ENCODE measurements at places on chromosomes 11 and 22. TPM values are rescaled to one million over a fixed set of nuclear protein-coding genes. Genes with fewer than 3 reads are reported as not detected.

The IFITM5 gene
- total RNA-seq, result not detected

The COMT gene
- 146 TPM for total RNA-seq

The ACO2 gene
- total RNA-seq, result 66.5 TPM

The CAPRIN1 gene
- 154 TPM for total RNA-seq

DNA sequence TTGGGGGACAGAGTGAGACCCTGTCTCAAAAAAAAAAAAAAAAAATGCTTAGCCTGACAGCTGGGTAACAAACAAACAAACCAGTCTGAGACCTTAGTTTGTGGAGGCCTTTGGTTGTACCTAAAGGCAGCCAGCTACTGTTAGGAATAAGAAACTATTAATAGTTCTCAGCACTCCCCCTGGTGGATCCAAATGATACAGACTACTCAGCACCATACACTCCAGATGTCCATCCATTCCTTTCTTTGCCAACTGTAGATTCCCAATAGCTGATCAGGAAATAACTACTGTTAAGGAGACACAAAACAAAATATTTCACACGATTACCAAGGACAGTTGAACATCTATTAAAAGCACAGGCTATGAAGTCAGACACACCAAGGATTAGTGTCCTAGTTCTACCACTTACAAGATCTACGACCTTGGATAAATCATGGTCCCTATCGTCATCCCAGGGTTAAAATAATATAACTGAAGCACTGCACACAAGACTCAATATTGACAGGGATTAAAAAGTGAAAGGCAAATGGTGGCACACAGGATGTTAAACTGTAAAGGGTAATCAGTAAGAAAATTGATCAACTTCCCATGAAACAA lies 17.2 kb downstream of the CLDN25 start:
- ATAC-seq, result peak; percentile 86

GRCh38 chr11:130219148-130219547 lies 59.6 kb downstream of the ST14 start:
- ATAC-seq, result no peak

GRCh38 chr22:31276426-31277167 lies 15.7 kb downstream of the PIK3IP1 start:
- no peak for ATAC-seq

DNA sequence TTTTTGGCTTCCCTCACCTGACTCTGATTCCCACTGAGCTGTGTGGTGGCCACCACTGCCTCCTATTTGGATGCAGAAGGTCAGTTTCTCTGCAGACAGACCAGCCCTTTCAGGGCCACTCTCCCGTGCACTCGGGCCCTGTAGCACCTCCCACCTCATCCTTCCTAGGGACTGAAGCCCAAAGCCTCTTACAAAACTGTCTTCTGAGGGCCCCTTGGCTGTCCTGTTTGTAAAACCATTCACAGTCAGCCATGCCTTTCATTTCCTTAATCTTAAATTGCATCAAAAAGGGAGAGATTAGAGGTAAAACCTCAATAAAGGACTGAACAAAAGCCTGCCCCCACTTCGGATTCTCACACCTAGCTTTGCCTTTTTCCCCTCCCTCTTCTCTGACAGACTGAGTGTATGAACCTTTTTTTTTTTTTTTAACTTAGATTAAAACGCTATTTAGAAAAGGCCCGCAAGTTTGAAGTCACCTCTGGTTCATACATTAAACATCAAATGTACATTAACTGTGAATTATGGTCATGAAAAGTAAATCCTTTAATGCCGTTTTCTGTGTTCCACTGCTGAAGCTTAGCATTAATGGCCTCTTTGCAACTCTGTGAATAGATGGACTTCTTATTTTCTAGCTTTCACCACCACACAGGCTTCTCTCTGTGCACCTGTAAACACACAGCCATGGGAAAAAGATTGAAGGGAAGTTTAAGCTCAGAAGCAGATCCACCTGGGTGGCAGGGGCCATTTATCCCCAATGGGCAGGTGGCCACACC lies 247.2 kb upstream of the CADM1 start:
- ATAC-seq, result no peak

GRCh38 chr11:21421711-21422329 lies 752.4 kb downstream of the NELL1 start:
- no peak for ATAC-seq

- no peak for ATAC-seq
Observed at GRCh38 chr11:7414973-7415817, 70.1 kb upstream of the OLFML1 start.

GRCh38 chr11:17927681-17928343 lies 85.0 kb downstream of the SERGEF start:
- no peak for ATAC-seq

DNA sequence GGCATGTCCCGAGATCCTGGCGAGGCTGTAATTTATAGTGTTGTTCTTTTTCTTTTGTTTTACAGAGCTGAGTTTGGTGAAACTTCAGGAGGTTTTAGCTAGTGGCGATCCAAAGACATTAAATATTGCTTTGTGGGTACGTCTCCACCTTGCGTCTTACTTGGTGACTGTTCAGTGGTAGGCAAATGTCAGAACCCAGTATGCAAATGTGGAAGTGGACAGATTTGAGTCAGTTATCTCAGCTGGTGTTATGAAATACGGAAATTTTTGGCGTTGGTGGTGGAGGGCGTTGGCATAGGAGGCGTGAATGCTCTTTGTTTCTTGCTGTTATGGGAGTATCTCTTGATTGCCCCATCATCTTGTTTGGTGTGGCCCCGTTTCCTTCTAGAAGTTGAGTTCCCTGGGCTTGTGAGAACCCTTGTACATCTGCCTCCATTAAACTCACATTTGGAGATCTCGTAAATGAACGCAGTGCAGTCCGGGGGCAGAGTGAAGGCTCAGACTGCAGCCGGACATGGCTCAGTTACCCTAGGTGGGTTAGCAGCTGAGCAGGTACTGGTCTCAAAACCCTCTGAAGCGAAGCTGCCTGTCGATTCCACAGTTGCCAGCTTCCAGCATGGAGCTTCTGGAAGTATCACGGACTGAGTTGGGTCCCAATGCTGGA lies 39.9 kb downstream of the PTPRJ start:
- ATAC-seq, result peak; percentile 66

- no peak for ATAC-seq
Observed at GRCh38 chr11:101770648-101771047, 144.2 kb upstream of the CEP126 start.

DNA sequence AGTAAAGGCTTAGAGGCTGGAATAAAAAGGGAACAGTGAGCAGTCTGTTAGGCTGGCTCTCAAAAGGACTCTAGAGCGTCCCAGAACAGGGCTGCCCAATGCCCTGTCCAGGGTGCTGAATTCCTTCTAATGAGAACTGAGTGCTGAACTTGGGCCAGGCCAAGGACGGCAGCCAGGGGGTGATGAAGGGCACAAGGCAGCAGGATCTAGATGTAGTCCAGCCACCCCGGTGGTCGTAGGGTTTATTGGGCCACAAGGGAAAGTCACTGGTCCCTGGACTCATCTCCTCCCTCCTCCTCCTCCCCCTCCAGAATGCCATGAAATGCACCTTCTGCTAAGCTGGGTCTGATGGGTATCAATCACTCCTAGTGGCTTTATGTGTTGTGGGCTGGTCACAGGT lies 19.2 kb downstream of the NPTXR start:
- ATAC-seq, result peak; percentile 58

GRCh38 chr11:108853864-108854263 lies 189.0 kb downstream of the DDX10 start:
- ATAC-seq, result peak; percentile 75

- ATAC-seq, result no peak
Observed at GRCh38 chr22:49827271-49827852, 311 bp downstream of the BRD1 start.

DNA sequence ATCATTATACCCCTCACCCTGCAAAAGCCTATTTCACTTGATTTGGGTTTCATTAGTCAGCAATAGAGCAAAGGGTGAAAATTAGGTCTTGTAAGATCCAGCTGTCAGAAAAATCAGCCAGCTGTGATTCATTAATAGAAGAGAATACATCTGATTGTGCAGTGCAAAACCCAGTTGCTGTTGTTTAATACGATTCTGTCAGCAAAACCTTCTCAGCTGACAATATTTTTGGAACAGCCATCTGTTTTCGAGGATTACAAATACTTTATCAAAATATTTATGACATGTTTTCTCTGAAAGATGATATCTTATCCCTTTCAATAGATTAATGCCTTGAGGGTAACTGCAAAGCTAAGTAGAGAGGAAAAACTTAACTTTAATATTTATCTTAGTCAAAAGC lies 1354.0 kb upstream of the RAG2 start:
- ATAC-seq, result no peak

DNA sequence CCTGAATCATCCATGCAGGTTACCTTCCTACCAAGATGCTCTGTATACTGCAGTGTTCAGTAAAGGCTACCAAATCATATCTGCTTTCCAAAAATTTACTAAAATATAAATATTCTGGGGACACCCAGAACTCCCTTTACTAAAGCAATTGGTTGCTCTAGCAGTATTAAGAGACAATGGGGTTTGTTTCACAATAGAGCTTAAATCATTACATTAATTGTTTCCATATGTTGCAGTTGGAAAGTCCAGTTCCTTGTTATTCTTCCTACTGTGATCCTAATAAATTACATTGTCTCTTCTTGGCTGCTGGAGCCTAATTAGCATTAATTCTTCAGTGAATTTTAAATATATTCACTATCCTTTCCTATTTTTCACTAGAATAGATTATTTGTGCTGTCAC lies 316.0 kb upstream of the MTNR1B start:
- no peak for ATAC-seq

DNA sequence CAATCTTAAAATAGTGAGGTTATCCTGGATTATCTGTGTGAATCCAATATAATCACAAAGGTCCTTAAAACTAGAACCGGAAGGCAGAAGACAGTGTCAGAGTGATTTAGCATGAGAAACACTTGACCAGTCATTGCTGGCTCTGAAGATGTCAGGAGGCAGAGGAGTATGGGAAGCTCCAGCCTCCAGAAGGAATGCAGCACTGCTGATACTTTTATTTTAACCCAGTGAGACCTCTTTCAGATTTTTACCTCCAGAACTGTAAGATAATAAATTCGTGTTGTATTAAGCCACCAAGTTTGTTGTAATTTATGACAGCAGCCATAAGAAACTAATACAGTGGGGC lies 134.4 kb upstream of the ZC3H12C start:
- ATAC-seq, result no peak

- ATAC-seq, result no peak
Observed at GRCh38 chr11:62721994-62722393, 5.3 kb downstream of the HNRNPUL2 start.

Data from esophagus mucosa (tissue), 1 donor.